ENCODE measurements at places on chromosomes 4 and X.

DNA sequence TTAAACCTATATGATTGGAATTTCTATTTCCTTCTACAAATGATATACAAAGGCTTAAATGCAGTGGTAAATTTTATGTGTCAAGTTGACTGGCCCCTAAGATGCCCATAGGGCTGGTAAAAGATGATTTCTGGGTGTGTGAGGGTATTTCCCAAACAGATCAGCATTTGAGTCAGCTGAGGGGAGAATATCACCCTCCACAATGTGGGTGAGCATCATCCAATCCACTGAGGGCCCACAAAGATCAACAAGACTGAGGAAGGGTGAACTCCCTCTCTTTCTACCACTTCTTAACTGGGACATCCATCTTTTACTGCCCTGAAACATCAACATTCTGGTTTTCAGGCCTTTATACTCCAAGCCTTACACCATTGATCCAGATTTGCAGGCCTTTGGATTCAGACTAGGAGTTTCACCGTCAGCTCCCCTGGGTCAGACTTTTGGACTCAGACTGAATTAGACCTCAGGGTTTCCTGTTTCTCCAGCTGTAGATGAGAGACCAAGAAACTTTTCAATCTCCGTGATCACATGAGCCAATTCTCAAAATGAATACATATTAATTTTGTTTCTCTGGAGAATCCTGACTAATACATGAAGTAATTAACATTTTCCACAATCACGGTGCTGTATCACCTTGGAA lies 1020.7 kb upstream of the SLIT2 start:
- no peak for DNase-seq

DNA sequence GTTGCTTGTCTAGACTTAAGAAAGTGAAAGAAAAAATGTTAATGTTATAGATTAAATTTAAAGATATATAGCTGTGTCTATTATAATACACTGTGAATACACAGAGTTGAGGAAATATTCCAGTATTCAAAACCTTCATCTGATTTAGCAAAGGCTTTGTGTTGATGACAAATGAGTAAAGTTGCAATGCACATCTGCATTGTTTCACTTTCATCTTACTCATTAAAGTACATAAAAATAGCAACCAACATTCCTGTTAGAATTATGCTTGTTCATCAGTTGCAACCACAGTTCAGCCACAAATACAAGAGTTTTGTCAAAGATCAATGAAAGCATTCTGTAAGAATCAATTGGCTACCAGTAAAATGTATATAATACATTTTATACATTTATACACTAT lies 346.4 kb upstream of the SLC7A11 start:
- DNase-seq: no peak

DNA sequence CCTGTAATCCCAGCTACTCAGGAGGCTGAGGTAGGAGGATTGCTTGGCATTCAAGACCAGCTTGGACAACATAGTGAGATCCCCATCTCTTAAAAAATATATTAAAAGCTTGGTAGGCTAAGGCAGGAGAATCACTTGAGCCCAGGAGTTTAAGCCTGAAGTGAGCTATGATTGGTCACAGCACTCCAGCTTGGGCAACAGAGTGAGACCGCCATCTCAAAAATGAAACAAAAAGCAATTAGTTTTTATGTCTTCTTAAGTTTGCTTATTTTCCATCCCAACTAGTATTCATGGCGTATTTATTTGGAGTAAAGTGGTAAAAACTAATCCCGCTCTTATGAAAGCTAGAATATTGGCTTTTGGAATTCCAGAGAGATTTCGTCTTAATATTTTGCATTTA lies 25.4 kb upstream of the PDE5A start:
- DNase-seq: no peak

DNA sequence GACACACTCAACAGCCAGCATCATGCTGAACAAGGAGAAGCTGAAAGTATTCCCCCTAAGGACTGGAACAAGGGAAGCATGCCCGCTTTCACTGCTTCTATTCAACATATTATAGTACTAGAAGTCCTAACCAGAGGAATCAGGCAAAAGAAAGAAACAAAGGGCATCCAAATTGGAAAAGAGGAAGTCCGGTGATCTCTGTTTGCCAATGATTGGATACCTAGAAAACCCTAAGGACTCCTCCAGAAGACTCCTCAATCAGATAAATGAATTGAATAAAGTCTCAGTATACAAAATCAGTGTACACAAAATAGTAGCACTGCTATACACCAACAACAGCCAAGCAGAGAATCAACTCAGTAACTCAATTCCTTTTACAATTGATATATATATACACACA lies 44.8 kb downstream of the ARFIP1 start:
- DNase-seq: no peak

GRCh38 chr4:31111790-31112189 lies 391.6 kb downstream of the PCDH7 start:
- no peak for DNase-seq

DNA sequence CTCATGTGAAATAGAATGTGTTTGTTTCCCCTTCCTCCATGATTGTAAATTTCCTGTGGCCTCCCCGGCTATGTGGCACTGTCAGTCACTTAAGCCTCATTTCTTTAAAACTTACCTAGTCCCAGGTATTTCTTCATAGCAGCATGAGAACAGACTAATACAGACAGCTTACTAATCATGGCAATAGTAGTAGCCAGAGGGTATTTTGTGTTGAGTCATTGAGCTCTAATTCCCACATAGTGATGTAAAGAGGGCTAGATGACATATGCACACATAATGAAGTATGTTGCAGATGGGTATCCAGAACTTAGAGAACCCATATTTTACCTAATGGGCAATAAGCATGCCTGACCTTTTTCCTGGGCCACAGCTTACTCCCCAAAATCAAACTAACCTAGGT lies 1197.2 kb downstream of the PCDH7 start:
- no peak for DNase-seq

GRCh38 chr4:167578906-167579305 lies 344.6 kb upstream of the SPOCK3 start:
- no peak for DNase-seq

DNA sequence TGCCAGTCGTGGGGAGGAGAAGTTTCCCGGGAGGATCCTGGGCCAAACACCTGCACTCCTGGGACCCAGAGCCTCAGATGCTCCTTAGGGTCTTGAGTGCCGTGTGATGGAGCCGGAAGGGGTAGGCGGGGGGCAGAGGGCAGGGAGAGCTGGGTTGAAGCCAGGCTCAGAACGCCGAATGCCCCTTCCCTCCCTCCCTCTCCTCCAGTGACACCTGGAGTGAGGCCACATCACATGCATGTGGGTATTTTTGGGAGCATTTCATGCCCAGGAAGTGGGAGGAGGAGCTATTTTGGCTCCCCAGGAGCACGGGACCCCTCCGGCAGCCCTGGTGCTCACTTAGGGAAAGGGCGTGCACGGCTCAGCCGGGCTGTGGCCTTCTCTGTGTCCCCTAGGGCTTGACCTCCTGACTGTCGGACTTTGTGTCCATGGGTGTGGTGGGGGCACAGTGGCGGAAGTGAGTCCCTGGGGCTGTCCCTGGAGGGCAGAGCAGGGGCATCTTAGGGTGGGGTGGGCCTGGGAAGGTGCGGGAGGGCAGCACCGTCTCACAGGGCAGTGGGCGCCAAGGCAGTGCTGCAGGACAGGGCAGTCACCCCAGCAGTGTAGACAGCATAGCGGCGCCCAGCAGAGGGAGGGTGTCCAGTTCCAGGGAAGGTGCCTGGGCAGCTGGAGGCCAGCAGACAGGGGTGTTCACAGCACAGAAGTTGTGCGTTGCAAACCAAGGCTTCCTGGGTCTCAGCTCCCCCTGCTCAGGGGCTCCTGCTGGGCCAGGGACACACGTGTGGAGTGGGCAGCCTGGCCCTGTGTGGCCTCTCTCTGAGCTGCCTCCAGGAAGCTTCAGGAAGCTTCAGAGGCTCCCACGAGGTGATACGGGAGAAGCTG lies 4.9 kb upstream of the CPLX1 start:
- no peak for DNase-seq

GRCh38 chr4:102501447-102501696 lies 213 bp downstream of the NFKB1 start:
- DNase-seq: no peak

DNA sequence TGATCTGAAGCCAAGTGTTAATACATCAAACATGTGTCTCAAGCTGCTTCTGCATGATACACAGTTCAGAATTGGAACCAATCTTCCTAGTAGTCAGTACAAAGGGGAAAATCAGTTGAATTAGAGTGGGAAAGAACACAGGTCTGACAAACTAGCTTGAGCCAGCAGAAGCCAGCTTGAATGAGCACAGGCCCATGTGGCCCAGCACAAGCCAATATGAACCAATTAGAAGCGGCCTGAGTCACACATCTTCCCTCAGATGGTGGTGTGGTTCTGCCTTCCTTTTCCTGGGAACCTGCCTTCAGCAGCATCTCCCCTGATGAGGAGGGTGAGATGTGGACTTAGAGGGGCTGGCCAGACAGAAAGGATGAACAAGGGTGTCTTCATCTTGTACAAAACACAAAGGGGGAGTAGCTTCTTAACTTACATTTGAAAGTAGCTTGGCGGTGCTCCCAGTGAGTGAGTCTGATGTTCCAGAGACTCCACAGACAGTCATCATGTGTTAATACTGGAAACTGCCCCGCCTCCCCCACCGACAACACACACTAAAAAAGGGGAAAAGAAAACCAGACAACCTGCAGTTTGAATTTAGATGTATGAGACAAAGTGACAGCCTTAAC lies 72.0 kb downstream of the FRMPD4 start:
- no peak for DNase-seq

DNA sequence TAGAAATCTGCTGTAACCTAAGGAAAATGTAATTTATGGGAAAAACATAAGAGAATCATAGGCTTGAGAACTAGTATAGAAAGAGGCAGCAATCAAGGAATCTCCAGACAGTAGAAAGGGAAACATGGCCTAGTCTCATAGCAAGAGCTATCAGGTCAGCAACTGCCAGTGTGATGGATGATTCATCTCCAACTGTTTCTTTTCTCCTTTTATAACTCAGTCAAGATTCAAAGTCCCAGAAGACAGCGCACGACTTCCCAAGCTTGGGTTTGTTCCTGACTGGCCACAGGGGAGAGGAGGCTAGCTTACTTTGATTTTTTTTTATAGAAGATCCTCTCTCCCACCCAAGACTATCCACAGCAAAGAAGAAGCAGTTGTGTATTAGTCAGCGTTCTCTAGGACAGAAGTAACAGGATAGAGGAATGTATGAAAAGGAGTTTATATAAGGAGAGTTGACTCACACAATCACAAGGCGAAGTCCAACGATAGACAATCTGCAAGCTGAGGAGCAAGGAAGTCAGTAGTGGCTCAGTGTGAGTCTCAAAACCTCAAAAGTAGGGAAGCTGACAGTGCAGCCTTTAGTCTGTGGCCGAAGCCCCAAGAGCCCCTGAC lies 181.5 kb downstream of the GC start:
- DNase-seq: no peak

DNA sequence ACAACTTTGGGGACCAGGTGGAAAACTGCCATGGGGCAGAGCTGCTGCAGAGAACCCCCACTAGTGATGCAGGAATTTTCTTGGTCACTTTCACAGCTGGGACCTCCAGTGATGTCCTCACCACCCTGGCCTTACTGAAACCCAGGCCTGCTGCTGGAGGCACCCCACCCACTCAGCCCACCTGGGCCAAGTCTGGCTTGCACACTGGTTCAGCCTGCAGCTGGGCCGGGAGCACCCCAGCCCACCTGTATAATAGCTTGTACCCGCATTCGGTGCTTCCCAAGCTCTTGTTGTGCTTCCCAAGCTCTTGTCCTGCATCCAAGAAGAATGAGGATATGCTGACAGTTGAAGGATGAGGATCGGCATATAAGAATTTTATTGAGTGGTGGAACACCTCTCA lies 86.4 kb upstream of the ZMAT1 start:
- no peak for DNase-seq

DNA sequence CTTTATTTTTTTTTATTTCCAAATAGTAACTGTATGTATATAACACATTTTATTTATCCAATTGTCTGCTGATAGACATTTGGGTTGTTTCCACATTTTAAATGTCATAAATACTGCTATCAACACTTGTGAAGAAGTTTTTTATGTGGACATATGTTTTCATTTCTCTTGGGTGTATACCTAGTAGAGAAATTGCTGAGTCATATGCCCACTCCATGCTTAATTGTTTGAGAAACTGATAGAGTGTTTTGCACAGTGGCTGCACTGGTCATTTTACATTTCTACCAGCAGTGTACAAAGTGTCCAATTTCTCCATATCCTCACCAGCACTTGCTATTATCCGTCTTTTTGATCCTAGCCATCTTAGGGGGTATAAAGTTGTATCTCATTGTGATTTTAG lies 567.8 kb downstream of the GBA3 start:
- DNase-seq: no peak

DNA sequence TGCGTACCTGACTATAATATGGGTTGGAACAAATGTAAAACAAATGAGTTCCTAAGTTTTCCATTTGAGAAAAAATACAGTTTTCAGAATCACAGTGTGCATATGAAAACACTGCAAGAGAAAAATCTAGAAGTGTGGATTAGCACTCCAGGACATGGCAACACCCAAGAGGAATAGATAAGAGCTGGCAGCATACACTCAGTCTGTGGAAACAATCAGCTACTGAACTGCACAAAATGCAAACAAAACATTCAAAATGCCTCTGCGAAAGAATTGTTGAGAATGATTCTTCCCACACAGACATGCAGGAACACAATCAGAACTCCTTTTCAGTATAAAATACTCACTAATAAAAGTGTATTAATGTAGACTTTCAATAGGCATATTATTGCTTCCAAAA lies 39.9 kb downstream of the ATP8A1 start:
- DNase-seq: no peak

DNA sequence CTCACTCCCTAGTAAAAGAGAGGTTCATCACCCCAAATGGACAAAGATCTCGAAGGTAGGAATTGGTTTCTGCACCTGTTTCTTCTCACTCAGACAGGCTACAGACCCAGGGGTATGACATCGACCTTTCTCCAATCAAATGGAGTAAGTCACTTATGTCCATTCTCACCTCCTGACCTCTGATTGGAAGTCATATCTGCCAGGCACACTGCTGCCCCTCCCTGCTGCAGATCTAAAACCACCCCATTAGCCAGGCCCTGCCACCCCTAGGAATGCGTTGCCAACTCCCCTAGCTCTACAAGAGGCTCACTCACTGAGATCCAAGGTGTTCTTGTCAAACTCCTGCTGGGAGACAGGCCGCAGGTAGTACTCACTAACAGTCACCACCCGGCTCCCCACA lies 6.8 kb downstream of the GPKOW start:
- DNase-seq: no peak

DNA sequence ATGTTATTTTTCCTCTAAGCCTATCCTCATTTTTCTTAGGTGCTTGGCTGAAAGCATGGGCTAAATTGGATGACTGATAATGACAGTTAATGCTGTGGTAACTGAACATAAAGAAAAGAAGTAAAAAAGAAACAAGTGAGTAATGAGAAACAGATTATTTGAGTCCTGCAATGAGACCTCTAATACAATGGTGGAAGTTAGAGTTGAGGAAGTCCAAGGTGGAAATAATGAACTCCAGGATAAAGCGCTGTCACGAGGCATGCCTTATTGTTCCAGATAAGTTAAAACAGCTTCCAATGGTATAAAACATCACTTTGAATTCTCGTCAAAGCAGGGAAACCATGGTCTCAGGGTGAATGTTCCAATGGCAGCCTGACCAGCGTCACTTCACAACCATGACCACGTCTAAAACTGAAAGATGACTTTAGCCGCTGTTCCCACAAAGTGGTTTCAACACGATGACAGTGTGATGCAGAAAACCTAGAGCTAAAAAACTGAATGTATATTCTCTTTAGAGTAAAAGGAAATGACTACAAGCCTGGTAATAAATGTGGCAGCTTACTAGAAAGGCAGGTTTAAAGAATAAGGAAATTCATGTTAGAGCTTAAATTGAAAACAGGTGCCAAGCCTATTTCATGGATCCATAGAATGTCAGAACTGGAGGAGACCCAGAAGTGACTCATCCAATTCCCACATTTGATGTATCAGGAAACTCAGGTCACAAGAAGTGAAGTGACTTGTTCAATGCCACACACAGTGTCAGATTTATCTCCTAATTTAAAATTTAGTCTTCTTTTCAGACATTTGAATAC lies 202.6 kb upstream of the GYPA start:
- DNase-seq: no peak

All from stimulated activated CD8-positive, alpha-beta memory T cell treated with anti-CD3 and anti-CD28 coated beads, Interleukin-7, amount 100 ng/mL, for 1 hour (primary cell).